ENCODE measurements at places on chromosomes 12 and 14. TPM values are rescaled to one million over a fixed set of nuclear protein-coding genes. Genes with fewer than 3 reads are reported as not detected.

The KCNA5 gene
- polyA plus RNA-seq, result 1.8 TPM

- DNase-seq, result no peak
Measured at GRCh38 chr12:127191129-127191528, 1075.8 kb upstream of the TMEM132C start.

DNA sequence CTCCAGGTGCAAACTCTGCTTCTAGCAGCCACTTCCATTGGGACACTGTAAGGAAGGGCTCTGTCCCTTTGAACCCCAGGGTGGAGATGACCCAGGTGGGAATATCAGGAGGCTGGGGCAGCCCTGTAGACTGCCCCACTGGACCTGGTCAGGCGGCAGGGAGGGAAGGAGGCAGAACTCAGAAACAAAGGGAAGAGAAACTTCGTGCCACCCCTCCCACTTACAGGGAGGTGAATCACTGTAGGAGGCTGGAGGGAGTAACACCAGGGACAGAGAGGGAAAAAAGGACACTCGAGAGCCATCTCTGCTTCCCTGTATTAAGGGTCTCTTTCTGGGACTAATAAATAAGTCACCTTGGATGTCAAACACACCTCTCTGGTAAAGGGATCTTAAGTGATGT lies 37.4 kb downstream of the ISCA2 start:
- DNase-seq, result no peak

- no peak for DNase-seq
Measured at GRCh38 chr12:90953956-90954421, 987 bp downstream of the CCER1 start.

- no peak for DNase-seq
Measured at GRCh38 chr12:32921397-32921796, 24.8 kb upstream of the PKP2 start.

GRCh38 chr12:59173695-59174094 lies 253.4 kb upstream of the LRIG3 start:
- DNase-seq, result no peak

The RHOJ gene
- 25.9 TPM for polyA plus RNA-seq

GRCh38 chr14:24311837-24312615 lies 724 bp downstream of the LTB4R start:
- no peak for DNase-seq

GRCh38 chr12:39010406-39010805 lies 105.0 kb upstream of the CPNE8 start:
- no peak for DNase-seq

Measured in forelimb muscle (tissue), 1 donor.